ENCODE measurements at places on chromosomes 11 and 22.

DNA sequence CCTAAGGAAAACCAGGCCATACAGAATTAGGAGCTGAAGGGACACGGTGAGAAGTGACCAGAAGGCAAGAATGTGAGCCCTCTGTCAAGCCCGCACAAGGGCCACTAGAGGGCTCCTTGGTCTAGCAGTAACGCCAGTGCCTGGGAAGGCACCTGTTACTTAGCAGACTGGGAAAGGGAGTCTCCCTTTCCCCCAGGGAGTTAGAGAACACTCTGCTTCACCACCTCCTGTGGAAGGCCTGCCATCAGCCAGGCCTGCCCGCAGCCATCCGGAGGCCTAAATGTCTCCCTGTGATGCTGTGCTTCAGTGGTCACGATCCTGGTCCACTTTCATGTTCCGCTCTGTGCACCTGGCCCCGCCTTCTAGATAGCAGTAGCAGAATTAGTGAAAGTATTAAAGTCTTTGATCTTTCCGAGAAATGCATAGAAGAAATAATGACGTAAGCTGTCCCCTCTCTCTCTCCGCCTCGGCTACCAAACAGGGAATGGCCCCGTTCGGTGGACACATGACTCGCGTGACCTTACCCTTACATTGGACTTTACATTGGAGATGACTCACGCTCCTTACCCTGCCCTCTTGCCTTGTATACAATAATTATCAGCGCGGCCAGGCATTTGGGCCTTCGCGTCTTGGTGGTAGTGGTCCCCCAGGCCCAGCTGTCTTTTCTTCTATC, 10.7 kb upstream of the GSTP1 start:
- peak; percentile 65 for DNase-seq

DNA sequence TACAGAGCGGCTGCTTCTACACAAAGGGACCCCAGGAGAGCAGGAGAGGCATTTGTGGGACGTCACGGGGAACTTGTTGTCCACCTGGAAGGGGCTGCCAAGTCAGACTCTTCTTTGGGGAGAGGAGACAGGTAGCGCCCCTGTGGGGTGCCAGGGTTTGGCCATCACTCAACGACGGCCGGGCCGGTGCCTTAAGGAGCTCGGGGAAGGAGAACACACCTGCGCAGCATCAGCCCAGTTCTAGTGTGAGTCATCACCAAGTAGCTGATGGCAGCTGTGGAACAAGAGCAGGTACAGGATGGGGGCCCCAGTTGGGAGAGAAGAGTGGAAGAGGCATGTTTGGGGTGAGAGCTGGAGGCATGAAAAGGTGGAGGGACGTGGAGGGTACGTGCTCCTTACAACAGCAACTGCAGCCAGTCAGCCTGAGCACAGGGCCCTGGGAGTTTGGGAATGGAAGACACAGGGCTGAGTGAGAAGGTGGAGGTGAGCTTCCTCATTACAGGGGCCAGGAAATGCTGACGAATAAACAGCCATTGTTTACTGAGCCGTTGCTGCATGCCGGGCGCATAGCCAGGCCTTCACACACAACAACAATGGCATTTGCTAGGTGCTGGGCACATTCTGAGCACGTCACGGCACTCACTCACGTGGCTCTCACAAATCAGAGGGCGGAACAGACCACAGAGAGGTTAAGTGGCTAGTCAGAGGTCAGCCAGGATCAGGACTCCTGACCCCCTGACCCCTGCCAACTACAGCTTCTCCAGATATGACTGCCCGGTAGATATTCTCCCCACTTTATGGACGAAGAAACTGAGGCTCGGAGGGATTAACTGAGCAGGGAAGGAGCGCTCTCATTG, 29.1 kb upstream of the TP53I11 start:
- DNase-seq, result no peak

DNA sequence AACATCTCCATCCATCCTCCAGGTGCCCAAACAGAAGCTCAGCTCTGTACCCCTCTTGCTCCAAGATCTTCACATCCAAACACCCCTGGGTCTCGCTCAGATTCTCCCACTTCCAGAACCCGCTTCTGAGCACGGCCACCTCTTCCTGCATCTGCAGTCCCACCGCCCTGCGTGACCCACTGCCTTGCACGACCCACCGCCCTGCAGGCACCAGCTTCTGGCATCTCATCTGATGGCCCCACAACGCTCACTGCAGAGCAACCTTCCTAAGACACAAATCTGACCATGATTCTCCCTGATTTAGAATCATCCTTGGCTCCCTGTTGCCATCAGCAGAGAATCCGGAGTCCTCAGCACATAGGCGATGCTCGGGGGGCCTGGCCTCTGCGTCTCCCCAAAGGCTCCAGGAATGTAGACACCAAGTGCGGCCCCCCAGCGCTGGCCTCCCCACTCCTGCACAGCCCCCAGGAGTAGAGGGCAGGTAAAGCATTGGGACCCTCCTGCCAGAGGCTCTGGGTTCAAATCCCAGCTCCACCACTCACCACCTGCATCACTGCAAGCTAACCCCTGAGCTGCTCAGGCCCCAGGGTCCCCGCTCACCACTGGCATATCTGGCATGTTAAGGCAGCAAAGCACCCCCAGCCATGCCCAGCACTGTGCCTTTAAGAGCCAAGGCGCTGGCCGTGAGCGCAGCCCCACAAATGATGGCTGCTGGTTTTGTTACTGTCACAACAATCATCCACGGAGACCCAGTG, 459.3 kb downstream of the BRD1 start:
- no peak for DNase-seq

DNA sequence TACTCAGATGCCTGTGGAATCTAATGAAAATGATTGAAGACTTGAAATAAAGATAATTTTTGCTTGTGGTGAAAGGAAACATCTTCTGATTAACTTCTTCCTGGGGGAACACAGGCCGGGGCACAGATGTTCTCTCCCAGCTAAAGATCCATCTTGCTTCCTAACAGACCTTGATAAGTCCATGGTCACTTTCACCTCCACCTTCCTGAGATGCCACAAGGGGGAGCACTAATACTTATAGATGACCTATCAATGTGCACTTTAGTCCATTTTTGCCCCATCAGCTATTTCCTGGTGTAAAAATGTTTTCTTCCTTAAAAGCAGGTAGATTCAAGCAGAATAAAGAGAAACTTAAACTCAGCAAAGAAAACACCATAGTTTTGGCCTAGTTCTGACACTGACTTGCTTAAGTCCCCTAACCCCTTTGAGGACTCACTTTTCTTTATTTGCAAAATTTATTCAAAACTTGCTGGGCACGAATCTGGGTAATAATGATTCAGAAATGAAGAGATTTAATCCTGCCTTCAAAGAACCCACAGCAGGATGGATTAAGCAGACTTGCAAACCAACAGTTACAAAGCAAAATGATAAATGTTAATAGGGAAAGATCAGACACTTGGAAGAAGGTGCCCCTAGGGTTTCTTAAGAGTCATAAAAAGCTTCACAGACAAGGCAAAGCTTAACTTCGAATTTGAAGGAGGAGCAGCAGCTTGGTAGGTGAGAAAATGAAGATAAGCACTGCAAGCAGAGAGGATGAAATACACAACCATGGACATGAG, 158.7 kb downstream of the RAB38 start:
- DNase-seq, result peak; percentile 82

- DNase-seq, result no peak
Measured at GRCh38 chr11:119995730-119996491, 142.0 kb downstream of the TRIM29 start.

DNA sequence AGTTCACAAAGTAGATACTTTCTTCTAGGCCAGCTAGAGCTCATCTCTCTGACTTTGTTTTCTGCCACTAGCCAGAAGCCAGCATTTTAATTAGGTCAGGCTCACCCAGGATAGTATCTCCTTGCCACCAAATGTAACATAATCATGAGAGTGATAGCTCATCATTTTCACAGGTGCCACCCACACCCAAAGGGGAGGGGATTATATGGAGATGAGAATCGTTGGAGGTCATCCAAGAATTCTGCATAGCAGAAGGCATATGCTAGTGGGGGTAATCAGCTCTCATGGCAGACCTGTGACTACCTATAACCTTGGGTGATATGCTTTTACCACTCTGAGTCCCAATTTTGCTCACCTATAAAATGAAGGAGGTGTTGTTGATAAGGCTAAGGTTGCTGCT, 523.0 kb downstream of the METTL15 start:
- no peak for DNase-seq

GRCh38 chr11:92253945-92254344, 29.3 kb downstream of the FAT3 start:
- DNase-seq, result peak; percentile 25

- no peak for DNase-seq
Measured at GRCh38 chr11:75539459-75540334, 14.0 kb upstream of the GDPD5 start.

DNA sequence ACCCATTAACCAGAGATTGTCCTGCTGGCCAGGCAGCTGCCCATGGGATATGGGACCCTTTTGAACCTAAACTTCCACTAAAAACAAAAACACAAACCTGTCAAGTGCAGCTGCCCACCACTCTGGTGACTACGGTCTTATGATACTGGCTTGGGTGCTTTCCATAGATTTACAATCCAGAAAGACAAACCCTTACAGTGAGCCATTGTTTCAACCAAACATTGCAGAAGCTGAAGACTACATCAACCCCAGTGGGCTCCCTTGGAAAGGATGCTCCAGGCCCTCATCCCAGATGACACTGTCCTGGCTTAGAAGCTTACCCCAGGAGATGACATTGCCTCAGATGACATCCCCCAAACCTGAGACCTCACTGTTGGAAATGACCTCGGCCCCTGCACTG, 56.9 kb upstream of the WNT11 start:
- no peak for DNase-seq

- DNase-seq, result no peak
Measured at GRCh38 chr11:119937412-119937811, 200.5 kb downstream of the TRIM29 start.

DNA sequence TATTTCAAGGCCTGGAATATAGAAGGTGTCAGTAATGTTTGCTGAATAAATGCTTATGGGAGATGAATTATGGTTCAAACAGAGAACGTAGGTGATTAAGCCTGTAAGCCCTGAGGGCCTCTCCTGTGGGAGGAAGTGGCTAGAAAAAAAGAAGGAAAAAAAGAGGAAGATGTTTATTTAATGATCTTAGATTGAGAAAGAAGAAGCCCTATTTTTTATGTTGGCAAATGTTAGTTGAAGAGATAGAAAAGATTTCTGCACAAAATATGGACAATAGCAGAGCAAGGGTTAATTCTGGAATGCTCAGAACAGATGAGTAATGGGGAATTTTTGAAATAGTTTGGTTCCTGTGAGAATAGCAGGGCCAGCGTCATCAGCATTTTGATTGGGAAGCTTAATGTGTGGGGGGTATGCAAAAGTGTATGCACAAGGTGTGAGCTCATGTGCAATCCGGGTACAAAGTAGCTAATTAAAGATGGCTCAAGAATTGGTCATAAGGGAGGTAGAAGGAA, 95.7 kb downstream of the TEAD1 start:
- DNase-seq, result peak; percentile 95

DNA sequence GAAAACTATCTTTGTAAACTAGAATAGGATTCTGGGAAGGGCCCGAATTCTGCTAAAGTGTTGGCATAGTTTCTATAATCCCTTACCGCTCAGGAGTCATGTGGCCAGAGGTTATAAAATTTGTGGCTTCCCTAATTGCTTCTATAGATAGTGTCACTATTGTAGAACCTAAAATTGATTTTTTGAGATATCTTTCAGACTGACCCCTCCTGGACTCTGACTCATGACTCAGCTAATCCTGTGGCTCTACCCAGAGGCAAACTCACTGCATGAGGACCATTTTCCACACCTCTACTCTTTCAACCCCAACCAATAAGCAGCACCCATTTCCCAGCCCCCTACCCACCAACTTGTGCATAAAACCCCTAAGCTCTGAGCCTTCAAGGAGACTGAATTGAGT, 61.8 kb upstream of the PRSS23 start:
- DNase-seq, result no peak

- DNase-seq, result peak; percentile 23
Measured at GRCh38 chr22:41725510-41726110, 26.3 kb downstream of the MEI1 start.

DNA sequence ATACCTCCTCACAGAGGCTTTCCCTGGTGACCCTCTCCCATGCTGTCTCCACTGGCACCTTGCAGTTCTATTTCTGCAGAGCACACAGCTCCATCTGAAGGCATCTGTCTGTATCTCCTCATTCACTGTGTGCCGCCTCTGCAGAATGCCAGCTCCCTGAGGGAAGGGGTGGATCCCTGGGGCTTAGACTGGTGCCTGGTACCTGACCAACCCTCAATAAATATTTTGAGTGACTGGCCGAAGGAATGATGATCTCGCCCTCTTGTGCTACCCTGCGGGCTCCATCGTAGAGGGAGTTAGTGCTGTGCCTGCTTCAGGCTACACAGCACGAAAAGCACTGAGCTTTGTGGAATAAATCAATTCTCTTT, 1.6 kb downstream of the CBX7 start:
- no peak for DNase-seq

DNA sequence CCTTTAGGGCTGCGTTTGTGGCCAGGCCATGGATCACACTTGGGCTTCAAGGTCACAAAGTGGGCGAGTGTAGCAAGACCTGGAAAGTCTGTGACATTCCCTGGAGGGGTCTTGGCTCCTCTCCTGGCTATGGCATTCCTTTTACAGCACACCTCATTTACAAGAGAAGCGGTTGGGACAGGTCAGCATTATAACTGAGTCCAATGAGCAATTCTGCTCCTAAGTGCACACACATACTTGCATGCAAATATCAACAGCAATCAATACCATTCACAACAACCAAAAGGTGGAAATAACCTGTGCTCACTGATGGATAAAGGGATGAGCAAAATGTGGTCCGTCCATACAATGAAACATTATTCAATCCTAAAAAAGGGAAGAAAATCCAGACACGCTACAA, 298.2 kb downstream of the CTTN start:
- DNase-seq, result no peak

- peak; percentile 74 for DNase-seq
Measured at GRCh38 chr11:130652671-130653335, 204.4 kb downstream of the ADAMTS15 start.

GRCh38 chr22:29609139-29609538, 5.7 kb downstream of the NF2 start:
- DNase-seq, result no peak

GRCh38 chr11:35413598-35413997, 5.8 kb downstream of the SLC1A2 start:
- no peak for DNase-seq

- no peak for DNase-seq
Measured at GRCh38 chr11:122007601-122008071, 108.4 kb downstream of the BLID start.

GRCh38 chr11:134070342-134070845, 1.5 kb downstream of the JAM3 start:
- DNase-seq, result no peak

GRCh38 chr11:102415304-102415916, 37.2 kb downstream of the TMEM123 start:
- DNase-seq, result no peak

- DNase-seq, result peak; percentile 52
Measured at GRCh38 chr11:69397732-69398131, 83.7 kb upstream of the LINC01488 start.

- no peak for DNase-seq
Measured at GRCh38 chr22:39291523-39291922, 27.9 kb downstream of the RPL3 start.

GRCh38 chr11:69159150-69159852, 3.6 kb downstream of the SMIM38 start:
- no peak for DNase-seq

Measured in EH (cell line).